ENCODE measurements at places on chromosomes 11 and 22. TPM values are rescaled to one million over a fixed set of nuclear protein-coding genes. Genes with fewer than 3 reads are reported as not detected.

DNA sequence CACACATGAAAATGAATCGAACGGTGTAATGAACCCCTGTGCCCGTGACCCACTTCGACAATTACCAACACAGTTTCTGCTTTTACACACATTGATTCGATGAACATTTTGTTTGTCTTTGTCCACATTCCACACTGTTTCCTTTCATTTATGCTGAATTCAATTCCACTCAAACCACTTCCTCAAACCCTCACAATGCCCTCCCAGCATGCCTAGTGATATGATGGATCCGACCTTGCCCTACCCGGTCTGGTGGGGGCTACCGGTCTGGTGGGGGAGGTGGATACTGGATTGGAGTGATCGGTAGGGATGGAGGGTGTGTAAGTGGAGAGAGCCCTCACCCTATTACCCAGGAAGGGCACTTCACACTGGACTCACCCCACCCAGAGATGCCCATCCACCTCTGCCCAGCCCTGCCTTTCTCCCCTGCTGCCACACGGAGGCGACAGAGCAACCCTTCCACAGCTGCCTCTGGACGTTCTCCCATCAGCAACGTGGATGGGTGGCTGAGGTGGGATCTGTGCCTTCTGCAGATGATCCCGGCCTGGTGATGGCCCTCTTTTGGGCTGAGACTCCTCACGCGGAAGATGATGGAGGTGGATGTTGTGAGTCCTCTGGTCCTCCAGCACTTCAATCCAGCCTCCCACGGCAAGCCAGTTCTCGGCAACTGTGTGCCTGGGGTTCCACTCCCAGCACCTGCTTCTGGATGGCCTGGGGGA, 33.0 kb upstream of the P2RY2 start:
- DNase-seq = peak; percentile 85

GRCh38 chr11:1231396-1232020, 8.6 kb downstream of the MUC5B start:
- DNase-seq = peak; percentile 33

Gene HEPN1
- total RNA-seq = not detected

GRCh38 chr22:49979587-49980264, 19.2 kb downstream of the PIM3 start:
- DNase-seq = no peak

Gene MB
- 2.1 TPM for total RNA-seq

GRCh38 chr11:70640408-70640807, 242.1 kb downstream of the CTTN start:
- DNase-seq = no peak

Gene PRG3
- not detected for total RNA-seq

DNA sequence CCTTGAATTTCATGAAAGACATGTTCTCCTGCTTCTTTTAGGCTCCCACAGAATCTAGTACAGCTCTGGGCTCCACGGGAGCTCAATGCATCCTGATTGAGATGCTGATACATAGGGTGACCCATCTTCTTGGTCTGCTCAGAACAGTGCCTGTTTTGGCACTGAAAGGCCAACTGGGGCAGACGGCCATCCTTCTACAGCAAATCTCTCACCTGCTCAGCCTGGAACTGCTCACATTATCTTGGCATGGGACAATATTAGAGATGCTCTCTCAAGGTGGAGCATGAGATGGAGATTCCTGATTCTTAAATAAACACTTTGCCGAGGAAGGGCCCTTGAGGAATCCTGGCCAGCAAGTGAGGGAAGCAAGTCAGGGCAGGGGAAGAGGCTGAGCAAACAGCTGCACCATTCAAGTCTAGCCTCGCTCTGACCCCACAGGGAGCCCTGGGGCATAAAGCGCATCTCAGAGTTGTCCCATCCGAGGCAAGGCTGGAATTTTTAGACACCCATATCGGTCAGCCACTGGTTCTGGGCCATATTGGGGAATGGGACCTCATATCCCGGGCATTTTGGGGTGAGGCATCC, 58.4 kb upstream of the CSNK2A3 start:
- no peak for DNase-seq

Gene HEPACAM
- not detected for total RNA-seq
